ENCODE measurements at places on chromosomes 3 and 15.

DNA sequence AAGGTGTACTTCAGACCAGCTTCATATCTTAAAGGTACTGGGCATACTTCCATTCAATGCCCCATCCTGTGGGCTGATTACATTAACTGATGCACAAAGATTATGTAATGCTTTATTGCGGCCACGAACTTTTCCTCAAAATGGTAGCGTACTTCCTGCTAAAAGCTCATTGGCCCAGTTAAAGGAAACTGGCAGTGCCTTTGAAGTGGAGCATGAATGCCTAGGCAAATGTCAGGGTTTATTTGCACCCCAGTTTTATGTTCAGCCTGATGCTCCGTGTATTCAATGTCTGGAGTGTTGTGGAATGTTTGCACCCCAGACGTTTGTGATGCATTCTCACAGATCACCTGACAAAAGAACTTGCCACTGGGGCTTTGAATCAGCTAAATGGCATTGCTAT, 3.4 kb downstream of the SKIL start:
- no peak for ATAC-seq

- ATAC-seq, result no peak
Observed at GRCh38 chr3:157532529-157533297, 29.5 kb upstream of the VEPH1 start.

GRCh38 chr15:91357011-91357410, 257.0 kb downstream of the SV2B start:
- ATAC-seq, result no peak

DNA sequence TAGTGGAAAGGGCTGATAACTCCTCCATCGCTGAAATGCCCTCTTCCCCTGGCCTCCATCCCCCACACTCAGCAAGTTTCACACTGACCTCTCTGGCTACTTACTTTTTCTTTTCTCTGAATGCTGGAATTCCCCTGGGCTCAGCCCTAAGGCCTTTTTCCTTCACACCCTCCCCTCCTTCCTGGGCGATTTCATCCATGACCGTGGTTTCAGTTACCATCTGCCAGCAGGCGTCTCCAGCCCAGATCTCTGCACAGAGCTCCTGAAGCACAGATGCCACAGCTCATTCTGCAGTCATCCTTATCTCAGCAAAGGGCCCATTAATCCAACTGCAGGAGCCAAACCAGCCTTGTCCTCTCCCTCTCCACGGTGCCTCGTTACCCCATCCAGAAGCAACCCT, 114.0 kb downstream of the RFTN1 start:
- no peak for ATAC-seq

- ATAC-seq, result no peak
Observed at GRCh38 chr3:122974764-122975162, 52.8 kb downstream of the SEMA5B start.

- ATAC-seq, result no peak
Observed at GRCh38 chr15:31135523-31135922, 34.0 kb upstream of the TRPM1 start.

- no peak for ATAC-seq
Observed at GRCh38 chr3:174223042-174223441, 636.1 kb upstream of the NAALADL2 start.

DNA sequence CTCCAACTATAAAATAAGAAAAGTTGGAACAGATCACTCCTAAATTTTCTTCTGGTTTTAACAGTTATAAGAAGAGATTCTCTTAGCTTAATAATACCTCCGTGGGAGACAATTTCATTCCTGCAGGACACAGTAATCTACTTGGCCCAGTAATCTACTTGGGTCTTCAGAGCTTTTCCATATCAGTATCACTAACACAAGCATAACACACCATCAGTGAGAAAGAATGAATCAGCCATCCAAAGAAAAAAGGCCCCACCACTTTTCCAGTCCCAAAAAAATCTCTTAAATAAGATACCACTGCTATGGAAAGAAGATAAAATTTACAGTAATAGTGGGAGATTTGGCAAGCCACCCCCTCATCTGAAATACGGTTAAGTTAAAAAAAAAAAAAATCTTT, 20.2 kb downstream of the SIN3A start:
- ATAC-seq, result no peak

DNA sequence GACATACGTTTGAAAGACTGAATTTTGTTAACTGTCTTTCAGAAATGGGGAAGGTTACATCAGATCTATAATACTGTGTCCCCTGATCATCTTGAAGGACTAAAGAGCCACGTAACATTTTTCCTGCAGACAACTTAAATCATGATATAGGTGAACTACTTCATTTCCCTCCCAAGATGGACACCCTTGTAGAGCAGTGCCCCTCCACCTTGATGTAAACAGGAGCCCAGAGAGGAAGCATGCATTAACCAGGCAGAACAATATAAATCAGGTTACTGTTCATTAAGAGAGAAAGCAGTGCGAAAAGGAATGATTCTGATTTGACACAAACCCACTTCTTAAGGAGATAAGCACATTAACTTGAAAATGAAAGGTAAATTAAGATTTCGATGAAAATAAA, 36.1 kb downstream of the USP3 start:
- ATAC-seq, result no peak

DNA sequence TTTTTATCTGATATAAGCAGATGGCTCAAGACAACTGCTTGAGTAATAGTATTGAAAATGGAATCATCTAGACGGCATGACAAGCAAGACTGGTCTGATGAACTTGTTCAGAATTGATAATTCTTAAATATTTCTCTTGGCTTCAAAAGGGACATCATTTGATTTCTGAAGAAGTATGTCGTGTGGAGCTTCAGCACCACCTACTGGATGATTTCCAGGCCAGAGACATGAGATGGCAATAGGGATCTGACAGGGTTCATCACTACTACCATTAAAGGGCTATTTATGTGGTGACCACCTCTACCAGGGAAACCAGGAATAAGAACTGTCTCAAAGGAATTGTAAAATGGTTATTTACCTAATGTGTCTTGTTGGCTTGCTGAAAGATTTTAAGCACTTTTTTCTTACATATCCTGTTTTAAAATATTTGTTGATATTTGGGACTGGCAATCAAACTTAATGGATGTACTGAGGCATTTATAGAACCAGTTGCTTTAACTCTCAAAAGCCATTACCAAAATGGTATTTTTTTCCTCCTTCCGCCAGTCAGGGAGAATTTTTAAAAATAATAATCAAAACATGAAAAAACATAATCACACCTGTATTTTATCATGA, 99.5 kb upstream of the FAM98B start:
- ATAC-seq, result no peak

- no peak for ATAC-seq
Observed at GRCh38 chr15:95520922-95521321, 809.6 kb upstream of the NR2F2 start.

DNA sequence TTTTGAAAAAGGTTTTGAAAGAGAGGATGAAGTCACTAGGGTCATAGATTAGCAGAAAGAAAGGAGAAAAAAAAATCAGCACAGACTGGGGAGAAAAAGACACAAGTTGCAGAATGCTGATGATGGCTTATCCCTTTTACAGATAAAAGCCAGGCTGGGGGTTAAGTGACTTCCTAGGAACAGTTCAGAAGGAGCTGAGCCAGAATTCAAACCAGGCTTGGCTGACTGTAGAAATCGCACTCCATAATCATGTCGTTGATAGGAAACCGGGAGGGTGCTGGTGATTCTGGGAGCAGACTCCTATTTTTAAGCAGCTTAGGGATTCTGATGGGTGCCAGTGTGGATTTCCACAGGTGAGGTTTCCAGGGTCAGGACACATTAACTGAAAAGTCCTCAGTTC, 159.5 kb upstream of the BHLHE40 start:
- ATAC-seq, result no peak

- no peak for ATAC-seq
Observed at GRCh38 chr15:40428185-40428584, 12.6 kb upstream of the BAHD1 start.

DNA sequence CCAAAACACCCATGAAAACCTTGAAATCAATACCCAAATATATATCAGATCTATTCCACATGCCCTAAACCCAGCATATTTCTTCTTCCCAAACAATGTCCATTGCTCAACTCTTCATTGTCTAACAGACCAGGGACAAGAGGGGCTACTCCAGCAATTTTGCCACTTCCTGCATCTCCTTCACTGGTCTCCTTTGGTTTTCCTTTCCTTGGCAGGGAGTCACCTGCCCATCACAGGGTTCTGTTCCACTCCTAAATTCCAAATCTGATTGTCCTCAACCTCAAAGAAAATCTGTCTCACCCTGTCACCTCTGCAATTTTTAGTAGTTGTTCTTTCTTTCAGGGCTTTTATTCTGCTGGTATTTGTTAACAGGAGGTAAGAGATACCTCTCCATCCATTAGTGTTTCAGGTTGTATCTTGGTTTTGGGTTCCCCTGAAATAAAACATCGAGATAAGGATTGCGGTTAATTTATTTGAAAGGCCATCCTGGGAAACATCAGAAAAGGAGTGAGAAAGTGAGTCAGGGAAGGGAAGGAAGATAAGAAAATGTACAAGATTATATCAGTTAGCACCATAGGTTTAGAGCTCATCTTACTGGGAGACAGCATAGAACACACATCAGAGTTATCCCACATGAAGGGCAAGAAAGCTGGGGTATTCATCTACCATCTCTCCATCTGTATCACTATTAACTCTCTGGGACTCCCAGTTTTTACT, 13.6 kb downstream of the ZBED2 start:
- peak; percentile 19 for ATAC-seq

GRCh38 chr15:70503073-70503745, 260.1 kb downstream of the UACA start:
- ATAC-seq, result peak; percentile 64

- ATAC-seq, result no peak
Observed at GRCh38 chr15:62472616-62473299, 307.7 kb upstream of the C2CD4B start.

- no peak for ATAC-seq
Observed at GRCh38 chr3:169769287-169770181, at the start of gene ACTRT3. Gene ACTRT3 (minus strand): TSS chr3:169769561. CDS start chr3:169769520, 41 bp downstream.

DNA sequence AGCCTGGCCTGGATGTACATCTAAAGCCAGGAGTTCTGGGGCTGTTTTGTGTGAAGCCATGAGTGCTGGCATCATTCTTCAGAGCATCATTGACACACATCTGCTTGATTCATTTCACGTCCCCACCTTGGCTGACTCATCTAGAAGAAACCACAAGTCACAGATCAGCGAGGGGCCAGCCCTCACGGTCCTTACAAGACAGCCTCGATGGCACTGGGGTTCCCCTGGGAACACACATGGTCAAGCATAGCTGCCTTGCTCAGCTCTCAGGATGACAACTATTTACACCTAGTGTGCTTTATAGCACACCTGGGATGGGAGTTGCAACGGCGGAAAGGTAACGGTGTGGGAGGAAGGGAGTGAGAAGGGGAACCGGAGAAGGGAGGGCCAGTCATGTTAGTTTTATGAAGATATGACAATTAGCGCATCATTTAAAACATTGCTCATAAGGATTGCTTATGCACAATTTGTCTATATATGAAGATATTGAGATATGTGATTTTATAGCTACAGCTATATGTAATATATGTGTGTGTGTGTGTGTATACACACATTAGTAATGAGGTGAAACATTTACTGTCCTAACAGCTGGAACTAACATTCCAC, 227.1 kb downstream of the RPLP1 start:
- ATAC-seq, result peak; percentile 87

GRCh38 chr3:28758115-28758514, 409.5 kb upstream of the AZI2 start:
- ATAC-seq, result no peak
